ENCODE measurements at places on chromosomes 3 and 15.

DNA sequence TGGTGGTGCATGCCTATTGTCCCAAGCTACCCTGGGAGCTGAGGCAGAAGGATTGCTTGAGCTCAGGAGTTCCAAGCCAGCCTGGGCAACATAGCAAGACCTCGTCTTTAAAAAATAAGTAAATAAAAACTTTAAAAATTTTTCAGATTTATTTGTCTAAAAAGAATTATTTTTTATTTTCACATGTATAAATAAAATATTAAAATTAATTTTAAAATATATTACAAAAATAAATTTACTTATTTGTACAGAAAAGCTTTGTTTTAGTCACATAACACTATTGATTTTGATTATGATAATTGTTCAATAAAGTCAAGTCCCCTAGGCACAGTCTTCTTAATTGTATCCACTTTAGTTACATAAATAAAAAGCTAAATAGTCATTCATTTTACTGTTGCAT, 85.2 kb downstream of the FILIP1L start:
- no peak for DNase-seq

DNA sequence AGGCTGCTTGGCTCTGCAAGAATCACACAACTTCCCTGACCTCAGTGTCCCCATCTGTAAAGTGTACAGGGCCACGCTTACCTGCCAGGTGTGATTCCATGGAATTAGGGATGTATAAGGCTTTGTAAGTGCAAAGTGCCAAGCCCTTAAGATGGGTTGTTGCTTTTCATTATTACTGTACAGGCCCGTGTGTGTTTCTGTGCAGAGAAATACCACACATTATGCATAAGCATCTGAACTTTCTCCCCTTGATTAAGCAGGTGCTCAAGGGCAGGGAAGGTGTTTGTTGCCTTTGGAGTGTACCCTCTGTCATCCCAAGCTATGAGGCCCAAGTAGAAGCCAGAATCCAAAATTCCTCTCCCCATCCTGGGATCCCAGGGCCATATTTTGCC, 13.6 kb upstream of the HRH1 start:
- no peak for DNase-seq

GRCh38 chr15:60396100-60396499, 1.7 kb downstream of the ANXA2 start:
- DNase-seq = no peak

DNA sequence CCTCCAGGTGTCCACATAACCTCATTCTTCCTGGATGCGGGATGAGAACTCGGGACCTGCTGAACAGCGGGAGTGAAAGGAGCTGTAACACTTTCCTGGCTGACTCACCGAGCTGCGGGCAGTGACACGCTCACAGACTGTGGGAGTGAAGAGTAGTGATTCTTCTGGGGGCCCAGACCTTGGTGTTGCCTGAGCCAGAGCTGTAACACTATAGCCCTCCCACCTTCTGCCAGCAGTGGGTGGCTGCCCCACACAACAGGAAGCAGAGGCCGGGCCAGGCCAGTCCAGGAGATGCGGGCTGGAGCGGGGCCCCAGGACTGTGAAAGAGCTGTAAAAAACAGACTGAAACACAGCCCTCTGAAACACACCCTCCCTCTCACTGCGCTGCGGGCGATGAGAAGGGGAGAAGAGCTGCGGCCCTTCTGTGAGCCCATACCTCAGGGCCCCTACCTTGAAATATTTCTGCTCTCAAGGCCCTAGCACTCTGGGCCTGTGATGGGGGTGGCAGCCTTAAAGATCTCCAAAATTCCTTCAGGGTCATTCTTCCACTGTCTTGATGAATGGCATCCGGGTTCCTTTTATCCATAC, 464.0 kb upstream of the CCDC54 start:
- DNase-seq = no peak

DNA sequence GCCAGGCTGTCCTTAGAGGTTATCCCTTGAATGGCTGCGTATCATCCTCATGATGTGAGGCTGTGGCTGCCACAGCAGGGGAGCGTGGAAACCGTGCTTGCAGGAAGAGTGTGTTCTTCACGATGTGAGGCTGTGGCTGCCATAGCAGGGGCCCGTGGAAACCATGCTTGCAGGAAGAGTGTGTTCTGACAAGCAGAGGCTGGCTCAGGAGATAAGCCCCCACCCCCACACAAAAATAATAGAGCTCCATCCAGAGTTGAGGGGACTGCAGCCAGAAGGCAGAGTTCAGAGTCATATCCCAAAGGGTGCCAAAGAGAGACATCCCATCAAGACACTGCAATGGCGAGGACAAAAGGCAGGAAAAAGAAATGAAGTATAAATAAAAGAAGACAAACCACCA, 22.6 kb upstream of the BDH1 start:
- no peak for DNase-seq

DNA sequence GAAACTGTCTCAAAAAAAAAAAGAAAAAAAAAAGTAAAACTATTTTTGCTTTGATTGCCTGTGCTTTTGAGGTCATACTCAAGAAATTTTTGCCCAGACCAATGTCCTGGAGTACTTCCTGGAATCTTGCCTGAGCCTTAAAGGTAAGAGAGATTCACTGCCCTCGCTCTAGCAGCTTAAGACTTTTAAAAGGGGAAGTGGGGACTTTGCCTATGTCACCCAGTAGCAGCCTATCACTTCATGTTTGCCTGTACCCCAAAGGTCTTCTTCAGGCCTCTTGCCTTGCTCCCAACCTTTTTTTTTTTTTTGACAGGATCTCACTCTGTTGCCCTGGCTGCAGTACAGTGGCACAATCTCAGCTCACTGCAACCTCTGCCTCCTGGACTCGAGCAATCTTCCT, 18.9 kb upstream of the GOLGB1 start:
- no peak for DNase-seq

DNA sequence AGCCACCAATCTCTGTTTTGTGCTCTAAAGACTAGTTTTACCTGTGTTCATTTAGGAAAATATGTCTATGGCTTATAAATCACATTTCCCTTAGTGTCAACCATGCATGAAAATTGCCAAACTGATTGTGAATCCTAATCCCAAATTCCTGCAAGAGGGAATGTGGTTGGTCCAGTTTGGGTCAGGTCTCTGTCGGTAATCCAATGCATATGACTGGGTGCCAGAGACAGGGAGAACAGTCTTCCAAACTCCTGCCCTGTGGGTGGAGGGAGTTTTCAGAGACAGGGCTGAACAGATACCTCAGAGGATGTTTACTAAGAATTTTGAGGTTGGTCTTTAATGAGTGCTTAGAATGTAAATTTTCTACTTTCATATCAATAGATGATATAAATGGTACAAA, 300.5 kb upstream of the ARL6 start:
- DNase-seq = no peak

GRCh38 chr3:112627419-112627818, 13.5 kb downstream of the CCDC80 start:
- no peak for DNase-seq

GRCh38 chr3:9080163-9080562, 116.9 kb upstream of the RAD18 start:
- no peak for DNase-seq

- DNase-seq = no peak
These were observed 389.4 kb upstream of the TPM1 start for GRCh38 chr15:62653122-62653521.

GRCh38 chr3:114217266-114217665, 20.1 kb downstream of the ZNF80 start:
- no peak for DNase-seq

DNA sequence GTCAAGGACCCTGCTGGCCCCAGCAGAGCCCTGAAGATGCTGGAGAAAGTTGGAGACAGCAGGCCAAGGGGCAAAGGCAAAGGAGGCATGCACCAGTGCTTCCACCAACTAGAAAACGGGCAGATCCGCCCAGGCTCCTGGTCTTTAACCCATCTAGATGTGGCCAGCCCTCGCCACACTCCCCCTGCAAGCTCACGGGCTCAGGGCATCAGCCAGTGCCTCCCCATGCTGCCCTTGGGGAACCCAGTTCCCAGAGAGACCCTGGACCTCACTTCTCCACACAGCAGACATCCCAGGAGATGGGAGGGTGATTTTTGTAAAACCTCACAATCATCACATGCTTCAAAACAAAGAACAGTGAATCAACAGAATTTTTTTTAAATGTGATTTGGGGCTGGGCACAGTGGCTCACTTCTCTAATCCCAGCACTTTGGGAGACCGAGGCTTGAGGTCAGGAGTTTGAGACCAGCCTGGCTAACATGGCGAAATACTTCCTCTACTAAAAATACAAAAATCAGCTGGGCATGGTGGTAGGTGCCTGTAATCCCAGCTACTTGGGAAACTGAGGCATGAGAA, 24.5 kb downstream of the CYFIP1 start:
- DNase-seq = no peak

GRCh38 chr3:11820531-11821041, 26.1 kb downstream of the TAMM41 start:
- DNase-seq = no peak

- DNase-seq = peak; percentile 56
These were observed 88.4 kb downstream of the APBA2 start for GRCh38 chr15:28974142-28974541.

- no peak for DNase-seq
These were observed 32.7 kb downstream of the RARB start for GRCh38 chr3:25460751-25461150.

GRCh38 chr15:70383856-70384255, 286.1 kb upstream of the TLE3 start:
- no peak for DNase-seq

- DNase-seq = no peak
These were observed 414.5 kb downstream of the GRM7 start for GRCh38 chr3:7275396-7275795.

DNA sequence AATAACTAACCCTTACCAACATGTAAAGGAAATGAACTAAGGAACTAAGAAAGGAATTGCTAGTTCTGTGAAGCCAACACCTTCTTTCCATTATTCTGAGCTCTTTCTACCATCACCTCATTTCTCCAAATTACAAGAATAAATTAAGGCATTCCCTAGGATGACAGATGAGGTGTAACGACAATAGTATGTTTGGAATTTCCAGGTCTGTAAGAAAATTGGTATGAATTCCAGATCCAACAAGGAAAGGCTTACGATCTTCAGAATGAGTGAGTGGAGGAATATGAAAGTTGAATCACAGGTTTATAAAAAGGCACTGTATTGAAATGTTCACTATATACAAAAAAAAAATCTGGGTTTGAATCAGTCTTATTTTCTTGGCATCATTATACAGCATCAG, 4.5 kb upstream of the NANOGP8 start:
- DNase-seq = no peak

DNA sequence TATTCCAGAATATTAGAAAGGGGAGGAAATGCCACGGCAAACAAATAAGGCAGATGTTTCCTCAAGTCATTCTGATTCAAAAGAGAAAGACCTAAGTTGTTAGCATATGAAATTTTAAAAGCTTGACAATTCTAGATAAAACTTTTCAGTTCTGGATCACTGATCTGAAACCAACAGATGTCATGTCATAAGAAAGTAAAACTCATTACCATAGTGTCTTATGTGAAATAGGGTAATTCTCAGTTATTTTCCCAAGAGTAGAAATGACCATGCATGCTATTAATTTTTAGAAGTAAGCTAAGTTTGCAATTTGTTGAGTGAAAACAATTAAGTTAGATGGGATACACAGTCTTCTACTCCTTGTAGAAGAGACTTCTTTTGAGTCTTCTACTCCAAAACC, 630.3 kb downstream of the NAALADL2 start:
- DNase-seq = no peak

DNA sequence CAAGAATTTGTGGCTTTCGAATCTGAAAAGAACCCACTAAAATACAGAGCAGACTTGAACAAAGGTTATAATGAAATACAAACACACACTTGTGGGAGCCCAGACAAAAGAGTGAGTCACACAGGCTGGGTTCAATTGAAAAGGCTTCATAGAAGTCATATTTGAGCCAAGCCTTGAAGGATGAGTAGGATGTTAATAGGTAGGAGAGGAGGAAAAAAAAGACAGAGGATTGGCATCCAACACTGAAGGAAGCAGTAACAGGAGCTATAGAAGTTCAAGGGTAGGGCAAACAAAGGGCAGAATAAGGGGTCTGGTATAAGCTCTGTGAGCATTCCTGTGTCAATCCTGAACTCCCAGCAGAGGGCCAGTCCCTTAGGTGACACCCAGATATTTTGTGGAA, 325.4 kb downstream of the FOXP1 start:
- DNase-seq = no peak

DNA sequence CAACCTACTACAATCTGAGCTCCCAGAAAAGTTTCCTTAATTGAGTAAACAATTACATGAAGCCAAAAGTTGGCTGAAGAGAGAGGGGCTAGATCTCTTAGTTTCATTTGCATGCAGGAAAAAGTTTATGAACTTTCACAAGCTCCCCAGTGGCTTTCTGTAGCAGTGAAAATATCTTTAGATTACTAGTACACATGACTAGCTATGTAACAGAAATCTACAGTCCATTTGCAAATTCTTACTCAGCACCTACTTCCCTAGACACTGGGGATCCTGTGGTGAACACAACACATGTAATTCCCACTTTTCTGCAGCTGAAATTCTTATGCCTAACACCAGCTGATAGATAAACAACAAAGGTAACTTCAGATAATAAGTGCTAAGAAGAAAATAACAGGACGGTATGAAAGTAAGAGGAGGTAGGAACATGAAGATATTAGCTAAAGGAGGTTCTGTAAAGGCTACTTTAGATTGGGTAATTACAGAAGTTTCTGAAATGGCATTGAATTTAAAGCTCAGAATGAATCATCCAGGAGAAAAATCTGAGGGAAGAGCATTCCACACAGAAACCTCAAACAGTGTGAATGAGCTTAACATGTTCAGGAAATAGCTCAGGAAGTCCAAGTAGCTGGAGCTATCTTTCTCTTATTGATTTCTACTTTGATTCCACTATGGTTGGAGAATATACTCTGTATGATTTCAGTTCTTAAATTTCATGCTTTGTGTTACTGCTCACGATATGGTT, 204.8 kb downstream of the MAGI1 start:
- no peak for DNase-seq

GRCh38 chr3:127535901-127536829, 54.4 kb downstream of the TPRA1 start:
- DNase-seq = no peak

DNA sequence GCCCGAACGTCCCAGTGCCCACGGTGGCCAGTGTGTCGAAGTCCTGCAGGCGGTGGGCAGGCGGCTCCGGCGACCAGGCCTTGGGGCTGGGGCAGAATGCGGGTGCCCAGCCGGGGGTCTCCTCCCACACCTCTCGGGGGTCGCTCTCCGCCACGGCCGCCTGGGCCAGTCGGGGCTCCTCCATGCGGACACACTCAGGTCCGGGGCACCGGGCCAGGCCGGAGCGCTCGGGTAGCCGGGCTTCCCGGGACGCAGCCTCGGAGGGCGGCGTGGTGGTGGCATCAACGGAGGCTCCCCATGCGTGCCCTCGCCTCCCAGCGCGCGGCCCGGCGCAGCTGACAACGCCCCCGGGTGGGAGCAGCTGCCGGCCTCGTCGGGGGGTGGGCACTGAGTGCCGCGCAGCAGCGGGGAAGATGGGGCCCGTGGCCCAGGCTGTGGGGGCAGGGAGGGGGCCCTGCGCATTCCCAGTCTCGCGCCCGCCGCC, 30.1 kb upstream of the CERS3 start:
- no peak for DNase-seq

- DNase-seq = no peak
These were observed 13.5 kb downstream of the BFSP2 start for GRCh38 chr3:133413161-133414020.

- DNase-seq = no peak
These were observed 13.5 kb downstream of the AHSG start for GRCh38 chr3:186626254-186626847.

- no peak for DNase-seq
These were observed 5.9 kb downstream of the PDCD10 start for GRCh38 chr3:167728632-167729323.

GRCh38 chr3:120604784-120605183, 8.6 kb downstream of the NDUFB4 start:
- DNase-seq = no peak

GRCh38 chr15:42696626-42697025, 40.3 kb downstream of the CDAN1 start:
- no peak for DNase-seq
